ENCODE measurements at places on chromosomes 6 and 20.

DNA sequence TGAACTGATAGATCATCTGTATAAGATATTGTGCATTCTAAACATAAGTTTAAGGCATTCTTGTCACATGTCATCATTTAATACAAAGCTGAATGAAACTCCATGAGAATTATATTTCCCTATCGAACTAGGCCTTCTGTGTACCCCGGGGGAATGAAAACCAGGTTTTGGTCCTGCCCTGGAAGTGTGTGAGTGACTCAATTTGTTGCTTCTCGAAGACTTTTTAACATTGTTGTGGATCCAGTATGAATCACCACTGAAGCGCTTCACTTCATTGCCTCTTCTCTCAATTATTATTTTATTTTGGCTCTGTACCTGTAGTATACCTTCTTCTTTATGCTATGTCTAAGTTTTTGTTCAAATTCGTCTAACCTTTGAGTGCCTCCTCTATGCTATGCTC lies 150.8 kb downstream of the GRIK2 start:
- DNase-seq: no peak

DNA sequence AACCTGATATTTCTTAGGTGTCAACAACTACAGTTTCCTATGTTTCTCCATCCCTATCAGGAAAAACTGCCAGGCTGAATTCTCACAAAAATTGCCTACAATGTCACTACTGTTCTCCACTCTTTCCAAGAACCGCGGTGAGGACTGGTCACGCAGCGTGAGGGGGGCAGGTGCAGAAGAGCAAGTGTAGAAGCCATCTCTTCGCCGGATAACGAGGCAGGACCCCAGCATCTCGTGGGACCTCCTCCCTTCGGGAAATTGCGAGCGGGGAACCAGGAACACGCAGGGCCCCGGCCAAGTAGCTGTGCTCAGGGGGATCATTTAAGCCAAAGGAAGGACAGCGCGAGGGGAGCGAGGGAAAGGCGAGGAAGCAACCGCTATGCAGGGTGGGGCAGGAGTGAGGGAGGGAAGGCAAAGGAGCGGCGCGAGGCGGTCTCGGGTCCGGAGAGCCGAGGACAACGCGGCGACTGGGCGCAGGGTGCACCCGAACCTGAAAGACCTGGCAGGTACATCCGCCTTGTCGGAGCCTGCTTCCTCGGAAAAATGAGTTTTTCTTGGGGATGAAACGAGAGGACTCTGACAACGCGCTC lies 559 bp downstream of the APMAP start:
- DNase-seq: no peak

- DNase-seq: no peak
Observed at GRCh38 chr6:41346441-41346840, 11.0 kb downstream of the NCR2 start.

- DNase-seq: peak; percentile 73
Observed at GRCh38 chr20:21505161-21505809, 8.6 kb downstream of the NKX2-2 start.

- DNase-seq: no peak
Observed at GRCh38 chr20:37297066-37297736, 7.7 kb downstream of the MANBAL start.

- no peak for DNase-seq
Observed at GRCh38 chr20:59322585-59323454, 22.4 kb downstream of the EDN3 start.

GRCh38 chr6:35496841-35497570 lies at the start of gene TEAD3:
Gene TEAD3, minus strand, starts transcription at chr6:35497079.
- DNase-seq: peak; percentile 32

DNA sequence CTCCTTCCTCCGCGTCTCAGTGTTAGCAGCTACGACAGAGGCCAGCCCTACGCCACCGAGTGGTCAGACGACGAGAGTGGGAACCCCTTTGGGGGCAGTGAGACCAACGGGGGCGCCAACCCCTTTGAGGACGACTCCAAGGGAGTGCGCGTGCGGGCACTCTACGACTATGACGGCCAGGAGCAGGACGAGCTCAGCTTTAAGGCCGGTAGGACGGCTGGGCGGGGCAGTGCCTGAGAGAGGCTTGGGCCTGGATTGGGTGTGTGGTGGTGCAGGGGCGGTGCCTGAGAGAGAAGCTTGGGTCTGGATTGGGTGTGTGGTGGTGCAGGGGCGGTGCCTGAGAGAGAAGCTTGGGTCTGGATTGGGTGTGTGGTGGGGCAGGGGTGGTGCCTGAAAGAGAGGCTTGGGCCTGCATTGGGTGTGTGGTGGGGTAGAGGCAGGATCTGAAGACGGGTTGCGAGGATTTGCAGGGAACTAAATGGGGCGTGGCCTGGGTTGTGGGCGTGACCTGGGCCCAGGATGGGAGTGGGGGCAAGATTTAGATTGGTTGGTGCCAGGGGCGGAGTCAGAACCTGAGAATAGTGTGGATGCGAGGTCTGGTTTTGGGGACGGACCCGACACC lies 24.4 kb downstream of the SPDEF start:
- no peak for DNase-seq

- no peak for DNase-seq
Observed at GRCh38 chr6:146883640-146884531, 285.1 kb downstream of the ADGB start.

DNA sequence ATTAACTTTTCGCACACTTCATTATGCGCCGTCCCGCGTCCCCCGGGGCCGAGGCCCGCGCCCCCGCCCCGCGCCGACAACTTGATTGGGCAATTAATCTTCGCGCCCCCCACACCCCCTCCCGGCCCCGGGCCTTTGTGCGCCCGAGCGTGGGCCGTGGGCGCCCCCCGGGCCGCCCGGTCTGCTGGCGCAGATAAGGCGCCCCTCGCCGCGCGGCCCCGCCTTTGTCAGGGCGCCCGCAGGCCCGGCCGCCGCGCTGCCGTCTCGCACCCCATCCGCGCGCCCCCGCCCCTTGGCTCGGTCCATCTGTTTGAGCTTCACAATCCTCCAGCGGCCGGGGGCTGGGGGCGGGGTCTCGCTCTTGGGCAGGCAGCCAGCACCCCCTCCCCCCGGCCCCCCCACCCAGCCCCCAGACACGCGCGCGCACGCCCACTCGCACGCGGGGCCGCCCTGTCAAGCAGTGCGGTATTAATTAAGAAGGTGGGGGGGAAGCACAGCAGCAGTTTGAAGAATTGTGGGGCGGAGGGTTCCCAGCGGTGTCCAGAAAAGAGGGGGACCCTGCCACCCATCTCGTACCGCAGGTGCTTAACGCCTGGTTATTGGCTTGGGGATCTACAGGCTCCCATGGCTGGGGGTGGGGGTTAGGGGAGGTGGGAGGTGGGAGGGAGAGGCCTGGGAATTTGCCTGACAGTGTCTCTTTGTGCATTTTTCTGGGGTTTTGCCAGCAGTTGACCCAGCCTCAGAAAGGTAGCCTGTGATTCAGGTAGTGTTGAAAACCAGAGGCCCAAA lies 34.6 kb upstream of the SCRT2 start:
- no peak for DNase-seq

- DNase-seq: no peak
Observed at GRCh38 chr6:47520282-47520681, 42.7 kb downstream of the CD2AP start.

DNA sequence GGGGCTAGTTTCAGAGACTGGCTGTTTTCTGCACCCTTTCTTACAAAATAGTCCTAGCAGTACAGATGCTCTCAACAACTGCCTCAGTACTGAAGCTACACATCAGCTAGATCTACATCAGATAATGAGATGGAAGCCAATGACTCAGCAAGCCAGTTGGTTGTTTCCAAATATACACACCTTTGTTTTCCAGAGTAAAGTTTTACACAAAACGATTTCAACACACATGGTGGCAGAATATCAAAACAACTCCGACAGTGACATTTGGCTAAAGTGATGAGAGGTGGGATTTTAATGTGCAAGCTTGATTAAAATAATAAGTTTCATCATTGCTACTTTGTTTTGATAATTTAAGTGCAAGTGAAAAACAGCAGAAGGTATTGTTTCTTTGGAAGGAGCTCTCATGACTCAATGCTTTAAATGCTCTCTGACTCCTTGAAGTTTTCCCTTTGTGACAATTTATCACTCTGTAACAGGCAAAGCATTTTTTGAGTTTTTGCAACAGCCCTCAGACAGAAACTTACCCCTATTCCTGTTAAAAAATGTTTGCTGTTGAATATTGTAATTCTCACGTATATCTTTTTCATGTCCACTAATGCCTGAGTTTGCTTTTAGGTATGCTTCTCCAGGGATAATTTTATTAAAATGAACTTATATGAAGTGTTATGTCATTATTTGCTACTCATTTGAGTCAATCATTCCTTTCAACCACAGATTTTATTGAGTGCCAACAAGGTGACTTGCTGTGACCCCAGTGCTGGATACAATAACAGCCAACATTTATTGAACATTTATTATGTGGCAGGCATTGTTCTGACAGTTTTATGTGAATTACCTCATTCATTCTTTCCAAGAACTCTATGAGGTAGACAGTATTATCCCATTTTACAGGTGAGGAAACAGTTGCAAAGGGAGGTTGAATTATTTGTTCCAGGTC lies 882.0 kb downstream of the TFAP2A start:
- DNase-seq: no peak

- DNase-seq: peak; percentile 71
Observed at GRCh38 chr6:16762550-16763477, 1.6 kb upstream of the ATXN1 start.

DNA sequence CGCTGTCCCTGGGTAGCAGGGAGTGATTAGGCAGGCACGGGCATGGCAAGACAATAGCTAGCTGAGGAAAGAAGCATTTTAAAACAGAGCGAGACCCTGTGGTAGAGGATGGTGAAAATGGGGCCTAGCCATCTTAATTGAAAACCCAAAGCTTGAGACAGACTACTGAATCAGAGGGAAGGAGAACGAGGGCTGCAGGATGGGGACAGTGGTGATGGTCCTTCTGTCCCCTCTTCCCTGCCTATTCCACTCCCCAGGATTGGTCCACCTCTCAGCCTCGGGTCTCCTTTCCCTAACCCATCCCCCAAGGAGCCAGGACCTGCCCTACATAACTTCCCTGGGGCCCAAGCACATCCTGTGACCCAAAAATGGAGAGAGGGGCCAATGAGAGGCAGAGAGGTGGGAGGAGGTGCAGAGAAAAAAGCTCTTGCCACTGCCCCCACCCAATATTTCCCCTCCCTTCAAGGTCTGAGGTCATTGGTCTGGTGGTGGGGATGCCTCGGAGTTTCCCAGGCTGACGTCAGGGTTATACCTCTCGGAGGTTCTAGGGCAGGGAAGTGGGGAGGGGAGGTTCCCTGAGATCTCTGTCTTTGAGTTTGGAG lies 884 bp upstream of the CUTA start:
- DNase-seq: peak; percentile 51

DNA sequence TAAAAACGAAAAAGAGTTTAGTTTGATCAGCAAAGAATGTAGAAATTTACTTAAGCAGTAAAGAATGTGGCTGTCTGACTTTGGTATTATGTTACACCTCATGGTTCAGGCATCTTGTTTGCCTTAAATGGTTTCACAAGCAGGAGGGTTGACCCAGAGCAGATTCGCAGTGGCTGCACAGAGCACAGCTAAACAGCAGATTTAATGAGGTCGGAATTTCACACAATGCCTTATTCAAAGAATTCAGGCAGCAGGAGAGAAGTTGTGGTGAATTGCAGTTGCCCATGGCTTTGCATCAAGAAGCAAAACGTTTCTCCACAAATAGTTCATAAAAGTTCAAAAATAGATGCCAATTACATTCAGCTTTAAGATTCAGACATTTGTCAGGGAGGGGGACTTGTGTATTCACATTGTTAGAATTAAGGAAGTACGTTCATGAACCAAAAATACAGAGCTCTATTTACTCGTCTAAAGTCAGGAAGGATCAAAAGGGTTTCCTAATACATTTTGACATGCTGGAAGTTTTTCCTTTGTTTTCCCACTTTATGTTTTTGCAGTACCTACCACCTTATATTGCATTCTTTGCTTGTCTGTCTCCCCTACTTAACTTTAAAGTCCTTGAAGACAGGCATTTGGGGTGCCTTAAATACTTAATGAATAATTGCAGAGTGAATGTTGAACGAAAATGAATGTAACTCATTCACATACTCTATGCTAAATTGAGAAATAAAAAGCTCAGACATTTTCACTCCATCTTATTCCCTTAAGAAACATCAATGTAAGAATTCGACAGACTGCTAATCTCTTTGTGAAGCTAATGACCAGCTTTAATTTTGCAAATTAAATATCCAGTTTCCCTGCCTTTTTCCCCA lies 1163.6 kb upstream of the CITED2 start:
- DNase-seq: no peak

GRCh38 chr6:52306972-52307870 lies 22.7 kb upstream of the MCM3 start:
- DNase-seq: no peak

- no peak for DNase-seq
Observed at GRCh38 chr20:31355981-31356380, 12.4 kb upstream of the DEFB118 start.

GRCh38 chr6:149044528-149044927 lies 273.0 kb upstream of the TAB2 start:
- DNase-seq: no peak

DNA sequence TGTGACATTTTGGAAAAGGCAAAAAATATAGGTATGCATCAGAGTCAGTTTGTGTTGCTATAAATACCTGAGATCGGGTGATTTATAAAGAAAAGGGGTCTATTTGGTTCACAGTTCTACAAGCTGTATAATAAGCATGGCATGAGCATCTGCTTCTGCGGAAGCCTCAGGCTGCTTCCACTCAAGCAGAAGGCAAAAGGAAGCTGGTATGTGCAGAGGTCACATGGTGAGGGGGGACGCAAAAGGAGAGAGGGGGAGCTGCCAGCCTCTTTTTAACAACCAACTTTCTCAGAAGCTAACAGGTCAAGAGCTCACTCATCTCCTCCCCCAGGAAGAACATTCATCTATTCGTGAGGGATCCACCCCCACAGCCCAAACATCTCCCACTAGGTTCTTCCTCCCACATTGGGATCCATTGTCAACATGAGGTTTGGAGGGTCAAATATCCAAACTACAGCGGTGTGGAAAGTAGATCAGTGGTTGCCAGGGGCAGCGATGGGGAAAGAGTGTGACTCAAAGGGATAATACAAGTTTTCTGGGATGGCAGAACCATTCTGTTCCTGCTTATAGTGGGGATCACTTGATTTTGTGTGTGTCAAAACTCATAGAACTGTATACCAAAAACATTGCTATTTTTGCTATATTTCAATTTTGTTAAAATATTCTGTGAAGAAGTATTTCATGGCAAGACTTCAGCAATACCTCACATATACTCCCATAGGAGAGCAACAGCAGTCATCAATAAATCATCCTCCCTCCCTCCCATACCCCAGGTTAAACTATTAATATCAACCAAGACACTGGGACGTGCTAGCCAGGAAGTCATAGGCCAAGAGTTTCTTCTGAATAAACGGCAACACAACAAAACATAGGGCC lies 9.9 kb upstream of the FAM50B start:
- no peak for DNase-seq

GRCh38 chr20:46764068-46764467 lies 54.6 kb downstream of the SLC2A10 start:
- DNase-seq: no peak

DNA sequence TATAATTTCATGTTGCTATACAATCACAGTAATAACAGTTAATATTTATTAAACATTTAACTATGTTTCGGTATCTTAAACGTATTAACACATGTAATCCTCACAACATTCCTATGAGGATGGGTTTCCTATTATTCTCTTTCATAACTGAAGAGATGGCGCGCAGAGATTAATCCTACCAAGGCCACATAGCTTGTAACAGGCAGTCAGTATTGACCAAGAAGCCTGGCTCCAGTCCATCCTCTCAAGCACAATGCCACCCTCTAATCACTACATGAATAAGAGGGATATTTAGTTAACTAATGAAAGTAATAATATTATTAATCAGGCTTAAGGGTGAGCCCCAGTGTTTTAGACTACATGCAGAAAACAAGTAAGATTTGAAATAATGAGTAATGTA lies 149.7 kb upstream of the SIM1 start:
- DNase-seq: no peak

- no peak for DNase-seq
Observed at GRCh38 chr6:118783931-118784550, 109.9 kb upstream of the ASF1A start.

Data from effector CD4-positive, alpha-beta T cell (primary cell).